Tibial nerve (tissue), 4 donors: ENCODE measurements at places on chromosomes 1 and 21.

DNA sequence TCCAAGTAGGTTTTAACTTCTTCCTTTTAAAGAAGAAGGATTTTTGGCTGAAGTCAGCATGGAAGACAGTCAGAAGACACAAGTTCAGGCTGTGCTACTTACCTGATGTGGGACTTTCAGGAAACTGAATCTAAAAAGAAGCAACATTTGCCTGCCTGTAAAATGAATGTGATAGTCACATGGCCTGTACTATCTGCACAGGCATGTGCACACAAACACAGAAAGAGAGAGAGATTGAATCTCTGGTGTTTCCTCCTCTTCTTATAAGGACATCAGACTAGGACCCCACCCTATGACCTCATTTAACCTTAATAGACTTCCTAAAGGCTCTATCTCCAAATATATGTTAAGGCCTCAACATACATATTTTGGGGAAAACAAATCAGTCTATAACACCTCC lies 542.9 kb downstream of the PLPP3 start:
- no peak overlapping the region for H3K27ac ChIP-seq
- no peak for DNase-seq
- H3K36me3 ChIP-seq = no peaks in the 10 kb centered on the region
- no peaks in the 10 kb centered on the region for H3K4me1 ChIP-seq

- H3K27me3 ChIP-seq = no peaks in the 10 kb centered on the region
- no peaks in the 10 kb centered on the region for H3K36me3 ChIP-seq
- H3K4me1 ChIP-seq = no peaks in the 10 kb centered on the region
- H3K4me3 ChIP-seq = no peak overlapping the region
Measured at GRCh38 chr1:37064039-37064438, 29.7 kb upstream of the GRIK3 start.

DNA sequence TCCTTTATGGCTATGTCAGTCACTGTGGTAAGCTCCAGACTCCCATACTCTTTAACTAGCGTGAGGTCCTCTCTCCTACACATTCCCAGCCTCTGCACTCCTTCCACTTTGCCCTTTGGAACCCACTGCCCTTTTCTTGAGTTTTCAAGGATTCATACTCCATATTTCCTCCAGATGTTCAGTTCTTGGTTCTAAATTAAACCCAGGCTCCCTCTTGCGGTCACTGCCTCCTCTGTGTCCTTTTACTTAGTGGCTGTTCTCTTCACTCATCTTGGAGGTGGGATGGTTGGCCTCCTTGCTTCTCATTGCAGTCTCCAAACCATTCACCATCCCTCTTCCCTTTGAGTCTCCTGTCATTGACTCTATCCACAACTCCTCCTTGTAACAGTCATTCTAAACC lies 208.1 kb downstream of the TGFB2 start:
- H3K27ac ChIP-seq = no peak overlapping the region
- no peaks in the 10 kb centered on the region for H3K4me1 ChIP-seq
- DNase-seq = no peak
- no peak overlapping the region for H3K4me3 ChIP-seq
- no peaks in the 10 kb centered on the region for H3K36me3 ChIP-seq

- H3K36me3 ChIP-seq = no peaks in the 10 kb centered on the region
- H3K27ac ChIP-seq = no peak overlapping the region
Measured at GRCh38 chr1:173113015-173113741, 62.4 kb upstream of the TNFSF18 start.

- no peaks in the 10 kb centered on the region for H3K27me3 ChIP-seq
- no peaks in the 10 kb centered on the region for H3K36me3 ChIP-seq
- DNase-seq = no peak
- H3K4me3 ChIP-seq = no peak overlapping the region
- no peaks in the 10 kb centered on the region for H3K4me1 ChIP-seq
- no peak overlapping the region for H3K27ac ChIP-seq
Measured at GRCh38 chr1:81550753-81551152, 250.0 kb upstream of the ADGRL2 start.

DNA sequence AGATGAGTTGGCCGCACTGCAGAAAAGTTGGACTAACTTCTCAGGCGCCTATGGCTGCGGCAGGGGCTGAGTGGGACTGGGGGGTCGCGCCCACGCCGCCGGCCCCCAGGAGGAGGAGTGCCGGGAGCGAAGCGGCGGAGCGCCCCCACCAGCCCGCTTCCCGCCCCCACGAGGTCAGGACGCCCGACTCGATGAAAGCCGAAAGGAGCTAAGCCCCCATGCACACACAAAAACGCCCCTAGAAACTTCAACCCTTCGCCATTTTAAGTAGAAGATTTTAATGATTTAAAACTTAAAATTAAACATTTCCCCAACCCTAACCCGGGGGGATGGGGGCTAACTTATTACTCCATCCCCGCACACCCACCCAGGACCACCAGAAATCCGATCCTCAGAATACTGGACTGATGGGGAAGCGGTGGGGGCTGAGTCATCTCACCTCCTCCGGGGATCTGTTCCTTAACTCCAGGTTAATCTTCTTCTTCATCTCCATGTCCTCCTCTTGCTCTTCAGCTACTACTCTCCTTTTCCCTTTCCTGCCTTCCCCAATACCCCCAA lies 539 bp downstream of the ANP32E start:
- H3K27me3 ChIP-seq = no peaks in the 10 kb centered on the region
- H3K36me3 ChIP-seq = no peaks in the 10 kb centered on the region
- peak overlapping the region; percentile 79 for H3K4me3 ChIP-seq
- H3K4me1 ChIP-seq = peaks cover 8% of the 10 kb centered on the region

DNA sequence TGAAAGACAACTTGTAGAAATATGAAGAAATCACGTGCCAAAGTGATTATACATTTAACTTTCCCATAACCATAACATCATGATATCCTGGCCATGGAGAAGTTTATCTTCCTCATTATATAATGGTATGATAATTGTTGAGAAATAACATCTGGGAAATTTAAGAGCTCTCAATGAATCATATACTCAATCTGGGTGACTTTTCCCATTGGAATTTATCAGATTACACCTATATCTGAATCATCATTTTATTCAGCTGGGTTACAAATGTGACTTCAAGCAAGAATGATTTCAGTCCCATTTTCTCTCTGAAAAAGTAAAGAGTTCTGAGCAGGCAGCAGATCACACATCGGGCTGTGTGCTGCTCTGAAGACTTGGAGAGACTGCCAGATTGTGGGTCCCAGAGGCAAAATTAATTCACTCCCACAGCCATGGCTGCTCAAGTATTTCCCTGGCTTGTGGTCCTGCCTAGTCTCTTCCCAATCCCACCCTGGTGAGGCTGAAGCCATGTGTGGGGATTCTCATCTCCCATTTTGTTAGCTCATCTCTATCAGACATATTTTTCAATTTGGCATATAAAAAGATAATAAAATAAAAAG lies 278.0 kb downstream of the MRPL39 start:
- H3K27me3 ChIP-seq = no peaks in the 10 kb centered on the region
- H3K4me3 ChIP-seq = no peak overlapping the region
- H3K36me3 ChIP-seq = no peaks in the 10 kb centered on the region
- no peak for DNase-seq

- peaks cover 34% of the 10 kb centered on the region for H3K4me1 ChIP-seq
- DNase-seq = no peak
- H3K36me3 ChIP-seq = no peaks in the 10 kb centered on the region
- H3K4me3 ChIP-seq = no peak overlapping the region
Measured at GRCh38 chr1:5989286-5989605, 3.0 kb downstream of the NPHP4 start.

DNA sequence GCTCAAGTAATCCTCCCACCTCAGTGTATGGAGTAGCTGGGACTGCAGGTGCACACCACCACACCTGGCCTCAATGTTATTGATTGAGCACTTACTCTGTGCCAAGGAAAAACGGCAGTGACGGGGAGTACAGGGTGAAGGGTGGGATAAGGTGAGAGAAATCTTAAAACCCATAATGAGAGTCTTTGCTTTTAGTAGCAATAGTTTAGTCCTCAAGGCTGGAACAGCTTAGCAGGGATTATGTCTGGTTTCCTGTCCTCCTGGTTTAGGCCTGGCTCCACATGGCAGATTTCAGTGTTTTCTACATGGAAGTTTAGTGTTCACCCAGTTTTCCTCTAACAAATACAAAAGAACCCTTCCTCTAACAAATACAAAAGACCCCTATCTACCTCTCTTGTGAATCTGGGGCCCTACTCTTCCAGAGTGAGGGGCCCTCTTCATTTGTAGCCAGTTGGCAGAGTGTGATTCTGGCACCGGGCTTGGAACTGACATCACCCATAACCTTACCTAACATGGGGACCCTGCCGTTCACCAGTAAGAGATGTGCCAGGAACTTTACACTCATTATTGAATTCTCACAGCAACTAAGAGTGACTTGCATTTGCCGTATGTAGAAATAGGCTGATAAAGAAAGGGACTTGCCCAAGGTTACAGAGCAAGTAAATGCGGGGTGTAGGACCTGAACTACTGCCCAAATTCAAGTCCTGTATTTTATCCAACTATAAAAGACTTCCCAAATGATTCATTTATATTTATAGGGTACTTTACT lies 6.9 kb downstream of the ZNF691 start:
- no peak overlapping the region for H3K27ac ChIP-seq
- no peak overlapping the region for H3K4me3 ChIP-seq
- DNase-seq = no peak
- H3K36me3 ChIP-seq = peaks cover 48% of the 10 kb centered on the region
